ENCODE measurements at places on chromosomes 6 and 20.

GRCh38 chr20:57440678-57441509 lies 49.7 kb downstream of the RBM38 start:
- DNase-seq = no peak

DNA sequence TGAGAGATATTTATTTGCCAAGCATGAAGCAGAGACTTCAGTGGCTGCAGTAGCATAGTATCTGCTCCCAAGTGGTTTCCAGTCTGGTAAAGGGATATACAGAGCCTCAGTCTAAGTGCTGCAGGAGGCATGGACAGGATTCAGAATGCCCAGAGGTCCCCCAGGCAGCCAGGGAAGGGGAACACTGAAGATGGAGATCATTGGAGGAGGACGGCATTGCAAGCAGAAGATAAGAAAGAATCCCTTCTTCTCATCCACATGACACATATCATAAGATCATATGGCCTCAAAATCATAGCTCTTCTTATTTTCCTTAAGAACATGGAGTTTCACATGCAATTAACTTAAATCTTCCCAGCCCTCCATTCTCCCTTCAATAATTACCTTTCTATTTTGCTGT lies 136.1 kb downstream of the KCNQ5 start:
- no peak for DNase-seq

GRCh38 chr20:389220-389619 lies 8.7 kb downstream of the TRIB3 start:
- DNase-seq = no peak

- DNase-seq = no peak
These were observed 26.1 kb upstream of the NEDD9 start for GRCh38 chr6:11258260-11259237.

GRCh38 chr6:166476634-166477215 lies 94.0 kb upstream of the MPC1 start:
- DNase-seq = no peak
